ENCODE measurements at places on chromosomes 2 and 18. TPM values are rescaled to one million over a fixed set of nuclear protein-coding genes. Genes with fewer than 3 reads are reported as not detected.

The SLC16A14 gene
- 66.9 TPM for total RNA-seq

The TGFA gene
- total RNA-seq: 18.2 TPM

The CDKL4 gene
- total RNA-seq: 13.4 TPM

The ZAP70 gene
- 1.4 TPM for total RNA-seq

The KCTD1 gene
- 33.4 TPM for total RNA-seq

The ARHGAP15 gene
- total RNA-seq: 3.2 TPM

The EGR4 gene
- total RNA-seq: 0.23 TPM

The CD207 gene
- total RNA-seq: not detected

The ADAM23 gene
- 44.1 TPM for total RNA-seq

The ESPNL gene
- 0.23 TPM for total RNA-seq

The THSD7B gene
- total RNA-seq: 12.2 TPM

The SP140 gene
- 2.1 TPM for total RNA-seq

The COPS7B gene
- total RNA-seq: 27.7 TPM

The TRIM43 gene
- total RNA-seq: not detected

The RALBP1 gene
- 32.5 TPM for total RNA-seq

The TTN gene
- 2.3 TPM for total RNA-seq

The MDH1B gene
- 13.4 TPM for total RNA-seq

The NT5DC4 gene
- total RNA-seq: not detected

The RAB6C gene
- 2.5 TPM for total RNA-seq

The UGT1A3 gene
- total RNA-seq: not detected

The MEP1B gene
- total RNA-seq: 0.23 TPM

The AQP12A gene
- total RNA-seq: not detected

The C1QL2 gene
- total RNA-seq: 2.3 TPM

The OBSL1 gene
- 47.1 TPM for total RNA-seq

The DNAJC5G gene
- total RNA-seq: 0.23 TPM

The MOGAT1 gene
- total RNA-seq: not detected
